ENCODE measurements at places on chromosomes 13 and 19. TPM values are rescaled to one million over a fixed set of nuclear protein-coding genes. Genes with fewer than 3 reads are reported as not detected.
A peak's percentile ranks its signal among the peaks of the same experiment; 100 is the strongest.

- peak; percentile 49 for DNase-seq
Observed at GRCh38 chr13:52411629-52412028, 5.7 kb upstream of the THSD1 start.

Gene ZNF66
- total RNA-seq, result 1.5 TPM

Gene ADPRHL1
- total RNA-seq, result 1.5 TPM

DNA sequence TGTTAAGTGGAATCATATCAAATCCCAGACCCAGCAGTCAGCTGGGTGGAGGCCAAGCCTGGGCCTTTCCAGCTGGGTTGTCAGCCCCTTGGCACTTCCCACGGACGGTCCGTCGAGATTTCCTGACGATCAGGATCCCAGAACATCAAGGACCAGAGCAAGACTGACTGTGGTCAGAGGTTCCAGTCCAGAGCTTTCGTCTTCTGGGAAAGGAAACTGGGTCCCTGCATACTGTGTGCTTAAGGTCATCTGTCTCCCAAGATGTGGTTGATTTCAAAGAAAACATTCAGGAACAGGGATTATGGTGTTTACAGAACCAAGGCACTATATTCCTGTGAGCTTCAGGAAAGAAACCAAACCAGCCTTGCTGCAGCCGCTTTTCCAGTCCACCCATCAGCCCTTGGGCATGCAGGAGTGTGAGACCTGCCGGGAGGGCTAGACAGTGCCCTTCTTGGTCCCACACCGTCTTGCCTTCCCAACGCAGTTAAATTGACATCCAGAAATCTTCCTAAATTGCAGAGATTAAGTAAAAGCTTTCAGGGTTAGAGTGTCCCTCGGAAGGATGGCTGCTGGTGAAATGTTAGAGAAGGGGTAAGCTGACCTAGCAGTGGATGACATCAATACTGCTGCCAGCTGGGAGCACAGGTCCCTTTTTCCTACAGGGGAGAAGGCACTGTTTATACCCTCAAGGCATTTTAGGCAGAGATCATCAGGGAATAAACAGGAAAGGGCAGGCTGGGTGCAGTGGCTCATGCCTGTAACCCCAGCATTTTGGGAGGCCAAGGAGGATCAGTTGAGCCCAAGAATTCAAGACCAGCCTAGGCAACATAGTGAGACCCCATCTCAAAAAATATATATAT, 5.0 kb upstream of the C19orf33 start:
- DNase-seq, result peak; percentile 25

GRCh38 chr13:77397636-77398035, 70.7 kb upstream of the MYCBP2 start:
- peak; percentile 17 for DNase-seq

DNA sequence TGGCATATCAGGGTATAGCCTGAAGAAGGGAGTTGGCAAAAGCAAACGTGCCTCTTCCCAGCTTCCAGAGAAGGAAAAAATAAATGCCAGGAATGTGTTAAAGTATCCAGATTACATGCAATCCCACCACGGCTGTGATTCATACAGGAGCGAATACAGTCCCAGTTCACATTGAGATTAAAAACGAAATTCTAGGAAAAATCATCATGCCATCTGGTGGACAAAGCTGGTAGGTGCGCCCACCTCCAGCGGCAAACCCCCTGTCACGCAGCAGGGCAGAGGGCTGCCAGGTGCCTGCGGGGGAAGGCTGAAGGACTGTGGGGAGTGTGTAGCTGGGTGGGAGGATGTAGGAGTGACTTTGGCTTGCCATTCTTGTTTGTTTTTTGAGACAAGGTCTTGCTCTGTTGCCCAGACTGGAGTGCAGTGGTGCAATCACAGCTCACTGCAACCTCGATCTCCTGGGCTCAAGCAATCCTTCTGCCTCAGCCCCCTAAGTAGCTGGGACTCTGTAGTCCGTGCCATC, 6.4 kb upstream of the DMWD start:
- peak; percentile 80 for DNase-seq

Gene RYR1
- total RNA-seq, result under 0.01 TPM

- DNase-seq, result no peak
Observed at GRCh38 chr13:112242777-112243176, 133.4 kb upstream of the SPACA7 start.

Gene PRODH2
- not detected for total RNA-seq
